ENCODE measurements at places on chromosomes 4 and X.

DNA sequence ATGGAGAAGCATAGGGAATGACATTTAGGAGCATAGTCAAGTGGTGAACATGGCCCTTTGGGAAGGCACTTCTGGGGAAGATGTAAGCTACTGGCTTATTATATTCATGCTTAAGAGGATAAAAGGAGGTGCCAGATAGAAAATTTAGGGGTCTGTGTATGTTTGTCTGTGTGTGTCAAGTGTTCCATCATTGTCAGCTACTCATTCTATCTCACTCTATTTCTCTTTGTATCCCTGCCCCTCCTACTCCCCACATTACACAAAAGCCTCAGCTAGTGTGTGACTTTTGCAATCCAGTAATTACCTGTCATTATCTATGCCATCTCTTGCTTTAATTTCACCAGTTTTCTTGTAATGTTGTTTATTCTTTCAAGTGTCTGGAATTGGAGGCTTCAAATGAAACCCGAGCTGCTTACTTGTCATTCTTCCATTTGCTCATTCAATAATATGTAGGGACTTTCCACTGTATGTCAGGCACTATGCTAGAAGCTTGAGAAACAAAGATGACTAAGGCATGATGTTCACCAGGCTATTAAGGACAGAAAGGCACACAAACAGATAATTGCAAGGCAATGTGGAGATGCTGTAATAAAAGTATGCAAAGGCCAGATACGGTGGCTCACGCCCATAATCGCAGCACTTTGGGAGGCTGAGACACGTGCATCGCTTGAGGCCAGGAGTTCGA is 229.8 kb upstream of the TEX13C start:
- DNase-seq = no peak

- DNase-seq = no peak
Observed at GRCh38 chr4:26223155-26223554, 97.7 kb upstream of the RBPJ start.

GRCh38 chr4:81522711-81523110 is 51.0 kb upstream of the RASGEF1B start:
- no peak for DNase-seq

DNA sequence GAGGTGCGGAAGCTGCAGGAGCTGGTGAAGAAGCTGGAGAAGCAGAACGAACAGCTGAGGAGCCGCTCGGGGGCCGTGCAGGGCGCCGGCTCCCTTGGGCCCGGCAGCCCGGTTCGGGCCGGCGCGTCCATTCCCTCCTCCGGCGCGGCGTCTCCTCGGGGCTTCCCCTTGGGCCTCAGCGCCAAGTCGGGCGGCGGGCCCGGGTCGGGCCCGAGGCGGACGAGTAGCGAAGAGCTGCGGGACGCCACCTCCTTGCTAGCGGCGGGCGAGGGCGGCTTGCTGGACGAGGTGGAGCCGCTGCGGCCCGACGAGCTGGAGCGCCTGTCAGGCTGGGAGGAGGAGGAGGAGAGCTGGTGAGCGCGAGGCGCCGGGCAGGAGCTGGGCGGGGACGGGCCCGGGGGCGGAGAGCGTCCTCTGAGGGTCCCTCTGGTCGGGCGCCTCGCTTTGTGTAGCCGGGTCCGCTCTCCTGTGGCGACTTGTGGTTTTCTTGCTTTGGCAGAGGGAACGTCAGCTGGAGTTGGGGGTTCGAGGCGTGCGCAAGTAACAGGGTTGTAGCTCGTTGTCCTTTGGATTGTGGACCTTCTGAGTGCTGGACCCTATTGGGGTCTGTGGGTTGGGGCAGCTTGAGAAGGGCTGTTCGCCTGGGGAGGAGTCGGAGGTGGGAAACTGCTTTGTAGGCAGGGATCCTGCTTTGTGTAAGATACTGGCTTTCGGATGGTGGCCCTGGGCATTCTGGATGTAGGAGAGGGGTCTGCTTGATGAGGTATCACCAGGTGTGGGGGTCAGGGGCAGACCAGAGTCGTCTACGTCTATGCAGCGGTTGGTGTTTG is 662 bp downstream of the SLAIN2 start:
- DNase-seq = peak; percentile 50

- DNase-seq = no peak
Observed at GRCh38 chr4:76991161-76991660, 41.7 kb downstream of the SEPTIN11 start.
